IPS-NIHi11 (cell line): ENCODE measurements at places on chromosomes 12 and 14.

DNA sequence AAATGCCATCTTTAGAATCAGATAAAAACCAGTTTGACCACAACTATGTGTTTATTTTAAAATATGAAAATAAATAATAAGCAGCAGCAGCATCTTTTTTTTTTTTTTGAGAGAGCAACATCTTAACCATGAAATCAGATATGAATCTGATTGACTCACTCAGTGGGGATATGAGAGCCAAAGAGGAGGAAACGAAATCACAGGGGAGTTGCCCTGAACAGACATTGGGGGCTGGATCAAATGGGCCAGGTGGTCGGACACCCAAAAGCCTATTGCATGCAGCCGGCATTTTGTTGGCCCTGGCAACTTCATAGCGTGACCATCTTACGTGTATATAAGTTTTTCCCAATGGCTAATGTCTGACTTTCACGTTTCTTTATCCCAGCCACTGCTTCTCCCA, 321.1 kb downstream of the NPAS3 start:
- DNase-seq, result no peak

- DNase-seq, result no peak
Observed at GRCh38 chr14:79178719-79179118, 1008.5 kb downstream of the NRXN3 start.

- DNase-seq, result no peak
Observed at GRCh38 chr14:72783741-72784140, 110.2 kb downstream of the DPF3 start.

GRCh38 chr14:72701237-72701565, 192.7 kb downstream of the DPF3 start:
- no peak for DNase-seq

DNA sequence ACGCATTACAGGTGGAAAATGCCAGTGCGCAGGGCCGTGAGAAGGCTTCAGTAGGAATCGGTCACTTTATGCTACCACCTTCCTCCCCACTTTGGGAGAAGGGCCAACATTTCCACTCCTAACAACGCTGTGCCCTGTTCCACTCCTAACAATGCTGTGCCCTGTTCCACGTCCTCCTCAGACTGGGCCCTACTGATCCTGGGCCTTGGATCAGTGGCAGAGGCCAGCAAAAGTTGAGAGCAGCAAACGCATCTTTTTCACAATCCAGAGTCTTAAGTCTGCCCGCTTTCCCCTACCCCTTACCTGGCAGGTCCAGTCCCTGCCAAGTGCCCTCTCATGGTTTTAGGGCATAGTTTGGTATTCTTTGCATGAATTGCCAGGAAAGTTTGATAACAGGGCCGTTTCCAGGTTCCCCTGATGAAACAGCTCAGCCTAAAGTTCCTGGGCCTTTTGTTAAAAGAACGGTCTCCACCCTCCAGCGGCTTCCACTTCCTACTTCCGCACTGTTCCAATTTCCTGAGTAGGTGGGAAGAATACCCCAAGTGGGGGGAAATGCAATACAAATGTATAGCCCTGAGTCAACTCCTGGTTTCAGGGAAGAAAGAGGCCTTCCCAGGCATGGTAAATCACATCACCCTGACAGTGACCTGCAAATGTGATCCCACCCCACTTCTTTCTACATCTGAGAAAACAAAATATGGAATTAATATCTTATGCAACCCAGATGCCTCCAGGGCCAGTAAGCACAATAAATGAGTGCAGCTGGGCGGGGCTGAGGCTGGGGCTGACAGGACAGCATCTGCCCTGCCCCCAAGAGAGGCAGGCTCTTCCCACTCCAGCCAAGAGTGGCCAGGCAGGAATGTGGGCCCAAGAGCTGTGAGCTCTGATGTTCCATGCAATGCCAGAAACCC, 15.0 kb downstream of the KCTD10 start:
- peak; percentile 55 for DNase-seq

DNA sequence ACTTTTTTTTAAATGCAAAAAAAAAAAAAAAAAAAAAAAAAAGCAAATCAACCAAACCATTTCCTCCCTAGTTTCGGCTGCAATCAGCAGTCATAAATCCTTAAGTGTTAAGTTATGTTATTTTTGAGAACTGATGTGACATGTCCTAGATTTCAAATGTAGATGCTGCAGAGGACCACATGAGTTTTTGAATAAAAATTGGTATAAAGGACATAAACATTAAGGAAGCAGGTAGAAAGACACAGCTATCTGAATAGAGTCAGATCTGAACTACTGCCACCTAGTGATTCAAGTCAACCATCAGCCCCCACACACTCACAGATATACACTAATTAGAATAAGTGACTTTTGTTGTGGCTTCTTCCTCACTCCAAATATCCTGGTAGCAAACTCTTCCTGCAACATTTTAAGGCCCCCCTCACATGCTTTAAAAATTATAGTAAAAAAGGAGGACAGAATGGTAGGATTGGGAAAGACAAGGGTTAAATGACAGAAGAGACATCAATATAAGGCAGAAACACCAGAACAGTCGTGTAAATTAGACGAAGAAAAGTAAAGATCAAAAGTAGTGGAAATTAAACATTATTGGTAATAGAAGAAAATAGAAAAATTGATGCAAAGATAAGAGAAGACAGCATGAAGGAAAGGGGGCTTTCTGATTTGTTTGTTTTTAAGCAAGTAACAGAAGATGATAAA, 394.5 kb upstream of the ATP2B1 start:
- peak; percentile 37 for DNase-seq

DNA sequence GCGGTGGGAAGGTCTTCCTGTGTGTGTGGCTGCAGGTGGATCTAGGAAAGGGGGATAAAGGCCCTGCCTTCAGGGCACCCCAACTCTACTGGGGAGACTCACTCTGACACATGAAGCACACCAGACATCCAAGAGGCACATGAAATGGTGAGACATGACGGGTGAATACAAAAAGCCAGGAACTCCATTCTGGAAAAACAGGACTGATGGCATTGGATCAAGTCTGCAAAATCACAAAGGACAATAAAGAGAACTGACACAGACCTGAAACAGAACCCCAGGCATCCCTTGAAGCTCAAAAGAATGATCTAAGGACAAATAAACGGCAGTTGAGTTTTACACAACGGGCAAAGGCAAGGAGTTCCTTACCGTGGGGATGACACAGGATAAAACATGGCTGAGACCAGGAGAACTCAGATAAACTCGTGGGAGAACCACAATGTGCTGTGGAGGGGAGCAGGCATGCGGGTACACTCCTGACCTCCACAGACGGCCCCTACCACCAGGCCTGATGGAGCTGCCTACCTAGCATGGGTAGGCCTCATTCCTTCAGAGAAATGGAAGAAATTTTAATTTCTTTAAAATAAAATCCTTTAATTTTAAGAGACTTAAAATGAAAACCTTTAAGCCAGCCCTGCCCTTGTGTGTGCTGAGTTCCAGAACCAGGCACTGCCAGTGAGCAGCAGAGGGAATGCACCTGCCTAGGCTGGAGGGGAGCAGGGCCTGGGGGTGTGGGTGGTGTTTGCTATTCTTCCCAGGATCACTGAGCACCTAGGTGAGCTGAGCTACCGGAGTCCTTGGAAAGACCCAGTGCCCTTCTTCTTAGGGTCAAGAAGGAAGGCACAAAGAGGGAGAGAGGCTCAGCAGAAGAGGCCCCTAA, 100.1 kb downstream of the SINHCAF start:
- no peak for DNase-seq

- DNase-seq, result no peak
Observed at GRCh38 chr12:28253161-28253641, 62.9 kb downstream of the CCDC91 start.

- DNase-seq, result no peak
Observed at GRCh38 chr14:68733086-68733914, 59.6 kb downstream of the ZFP36L1 start.

GRCh38 chr12:17235996-17236395, 630.0 kb upstream of the LMO3 start:
- peak; percentile 17 for DNase-seq

- no peak for DNase-seq
Observed at GRCh38 chr12:94699801-94700200, 49.4 kb upstream of the TMCC3 start.

GRCh38 chr12:41993283-41993682, 151.4 kb downstream of the GXYLT1 start:
- no peak for DNase-seq

DNA sequence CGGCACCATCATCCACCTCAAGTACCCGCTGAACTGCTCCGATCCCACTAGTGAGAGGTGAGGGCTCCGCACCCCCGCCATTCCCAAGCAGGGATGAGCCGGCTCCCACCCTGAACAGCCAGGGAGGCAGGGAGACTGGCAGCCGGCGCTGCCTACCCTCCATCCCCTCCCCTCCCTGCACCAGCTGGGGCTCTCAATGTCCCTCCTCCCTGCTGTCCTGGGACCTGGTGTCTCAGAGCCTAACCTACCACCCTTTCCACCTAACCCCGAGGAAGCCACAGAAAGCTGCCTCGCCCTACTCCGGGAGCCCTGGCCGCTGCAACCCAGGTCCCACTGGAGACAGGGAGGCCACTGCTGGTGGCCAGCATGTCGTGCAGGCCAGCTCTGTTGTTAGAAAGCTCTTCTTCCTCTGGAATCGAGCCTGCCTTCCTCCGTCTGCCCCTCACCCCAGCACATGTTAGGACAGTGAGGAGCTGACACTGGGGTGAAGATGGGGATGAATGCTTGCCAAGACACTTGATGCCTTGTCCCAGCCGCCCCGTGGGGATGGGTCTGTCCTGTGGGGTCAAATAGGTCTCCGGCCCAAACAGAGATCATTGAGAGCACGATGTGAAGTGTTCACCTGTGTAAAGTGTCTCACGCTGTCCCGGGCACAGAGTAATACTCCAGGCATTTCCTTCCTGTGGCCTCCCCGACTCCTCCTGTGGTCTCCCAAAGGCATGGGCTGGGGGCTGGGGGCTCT, 1.1 kb downstream of the PTPN6 start:
- no peak for DNase-seq

DNA sequence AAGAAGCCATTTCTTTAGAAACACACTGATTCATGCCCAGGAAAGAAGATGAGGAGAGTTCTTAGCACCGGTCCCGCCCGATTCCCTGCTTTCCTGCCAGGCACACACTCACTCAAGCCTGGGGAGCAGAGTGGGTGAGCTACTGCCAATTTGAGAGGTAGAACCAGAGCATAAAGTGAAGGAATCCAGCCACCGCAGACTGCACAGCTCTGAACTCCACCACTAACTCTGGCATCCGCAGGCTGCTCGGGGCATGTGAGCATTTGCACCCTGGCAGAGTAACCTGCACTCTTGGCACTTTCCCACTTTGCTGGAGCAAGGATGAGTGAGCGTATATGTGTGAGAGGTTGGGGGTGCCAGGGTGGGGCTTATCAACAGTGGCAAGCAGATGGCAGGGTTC, 4.0 kb upstream of the SYNDIG1L start:
- no peak for DNase-seq

- no peak for DNase-seq
Observed at GRCh38 chr12:124131659-124132058, 158.6 kb downstream of the ZNF664 start.

- DNase-seq, result no peak
Observed at GRCh38 chr12:113983777-113984448, 17.8 kb upstream of the RBM19 start.

- peak; percentile 70 for DNase-seq
Observed at GRCh38 chr12:65728848-65729793, 95.2 kb upstream of the HMGA2 start.

DNA sequence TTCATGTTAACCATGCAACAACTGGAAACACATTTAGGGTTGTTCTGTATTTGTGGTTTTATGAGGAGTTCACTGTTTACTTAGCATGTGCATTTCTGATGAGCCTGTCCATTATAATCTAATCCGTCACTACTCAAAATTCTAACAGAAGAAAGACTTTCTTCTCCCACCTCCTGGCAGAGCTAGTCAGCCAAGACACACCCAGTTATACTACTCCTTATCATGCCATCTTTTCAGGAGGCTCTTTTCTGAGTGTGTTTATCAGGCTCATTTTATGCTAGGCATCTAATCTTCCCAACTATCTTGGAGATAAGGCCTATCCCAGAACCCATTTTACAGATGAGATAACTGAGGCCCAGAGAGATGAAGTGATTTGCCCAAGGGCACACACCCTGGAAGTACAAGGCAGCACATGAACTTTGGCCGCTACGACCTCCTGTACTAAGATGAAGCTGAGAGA, 10.4 kb upstream of the MED13L start:
- DNase-seq, result no peak

- no peak for DNase-seq
Observed at GRCh38 chr12:11133816-11134215, 628 bp downstream of the TAS2R30 start.

GRCh38 chr14:90039253-90040010, 22.4 kb upstream of the KCNK13 start:
- DNase-seq, result no peak

DNA sequence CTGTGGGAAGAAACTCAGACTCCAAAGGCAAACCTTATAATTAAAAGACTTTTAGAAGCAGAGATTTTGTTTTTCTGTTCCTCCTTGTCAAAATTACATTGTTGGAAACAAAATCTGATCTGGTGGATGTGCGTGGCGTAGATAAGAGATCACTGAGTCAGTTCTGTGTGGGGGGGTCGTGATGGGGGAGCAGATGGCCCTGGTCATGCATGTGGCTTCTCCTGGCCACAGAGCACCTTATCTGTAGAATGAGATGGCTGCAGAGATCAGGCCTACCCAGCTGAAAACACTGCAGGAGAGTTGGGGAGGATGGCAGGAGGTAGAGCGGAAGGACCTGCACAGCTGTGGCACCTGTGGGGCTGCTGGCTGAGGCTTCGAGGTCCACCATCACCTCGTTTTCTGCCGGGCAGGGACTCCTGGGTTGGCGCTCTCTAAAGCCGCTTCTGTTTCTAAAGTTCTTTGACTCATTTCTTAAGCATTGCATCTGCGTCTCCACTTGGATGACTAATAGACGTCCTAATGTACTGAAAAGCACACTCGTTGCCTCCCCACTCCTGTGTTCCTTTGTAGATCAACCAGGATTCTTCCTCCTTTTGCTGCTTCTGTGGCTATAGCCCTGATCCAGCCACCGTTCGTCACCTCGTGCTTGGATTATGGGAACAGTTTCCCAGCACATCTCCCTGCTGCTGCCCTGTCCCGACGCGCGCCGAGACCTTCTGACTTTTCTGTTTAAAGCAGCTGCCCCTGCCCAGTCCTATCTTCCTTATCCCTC, 93.4 kb downstream of the TSPAN9 start:
- DNase-seq, result no peak

- DNase-seq, result no peak
Observed at GRCh38 chr12:104990950-104991349, 4.8 kb downstream of the NOPCHAP1 start.

GRCh38 chr14:24700511-24700910, 66.5 kb upstream of the GZMB start:
- DNase-seq, result no peak

- no peak for DNase-seq
Observed at GRCh38 chr12:34204830-34205285, 182.6 kb downstream of the ALG10 start.

DNA sequence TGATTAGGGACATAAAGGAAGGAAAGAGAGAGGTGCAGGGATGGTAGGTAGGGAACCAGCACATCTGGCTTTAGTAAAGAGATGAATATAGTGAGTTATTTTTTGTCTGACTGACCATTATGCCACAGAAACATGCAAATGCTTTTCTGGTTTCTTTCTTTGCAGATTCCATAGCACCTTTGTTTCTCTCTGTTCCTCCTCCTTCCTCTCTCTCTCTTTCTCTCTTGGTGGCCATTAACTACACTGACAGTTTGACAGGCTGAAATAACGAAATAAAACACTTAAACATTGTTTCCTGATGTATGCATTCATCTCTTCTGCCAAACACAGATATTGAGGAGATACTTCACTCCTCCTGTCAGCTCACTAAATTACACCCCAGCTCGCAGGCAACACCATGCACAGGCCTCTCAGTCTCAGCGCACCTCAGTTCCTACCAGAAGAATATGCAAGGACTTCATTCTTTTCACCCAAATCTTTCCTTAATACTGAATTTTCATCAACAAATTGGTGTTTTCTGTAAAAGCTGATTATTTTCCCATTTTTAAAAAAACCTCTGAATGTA, 406.9 kb upstream of the SOX5 start:
- no peak for DNase-seq
